ENCODE measurements at places on chromosomes 7 and 10.
A peak's percentile ranks its signal among the peaks of the same experiment; 100 is the strongest.

- DNase-seq = no peak
Observed at GRCh38 chr7:55965100-55965470, 700 bp downstream of the NIPSNAP2 start.

DNA sequence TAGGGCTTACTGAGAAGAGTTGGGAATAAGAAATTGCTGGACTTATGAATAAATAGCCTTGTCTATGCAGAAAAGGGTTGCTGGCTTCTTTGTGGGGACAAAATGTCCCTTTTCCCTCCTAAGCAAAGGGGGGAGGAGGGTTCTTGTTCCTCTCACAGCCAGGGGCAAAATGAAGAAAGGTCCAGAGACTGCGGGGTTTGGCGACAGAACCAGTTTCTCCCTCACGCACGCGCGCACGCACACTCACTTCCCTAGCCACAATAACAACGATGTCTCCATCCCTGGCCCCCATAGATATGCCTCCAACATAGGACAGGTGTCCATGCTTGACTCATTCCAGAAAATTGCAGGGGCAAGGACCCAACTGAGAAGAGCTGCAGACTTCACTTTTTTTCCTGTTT, 3.3 kb downstream of the ZMIZ1 start:
- DNase-seq = no peak

GRCh38 chr7:73822319-73823173, 8.2 kb upstream of the CLDN4 start:
- peak; percentile 75 for DNase-seq

- no peak for DNase-seq
Observed at GRCh38 chr10:83252596-83252995, 886.7 kb upstream of the GHITM start.

GRCh38 chr10:93149761-93150160, 76.1 kb downstream of the CYP26A1 start:
- no peak for DNase-seq

- DNase-seq = no peak
Observed at GRCh38 chr7:73919694-73920375, 58.9 kb downstream of the TMEM270 start.

- DNase-seq = no peak
Observed at GRCh38 chr10:107545717-107546116, 381.2 kb upstream of the SORCS1 start.

Measured in hematopoietic multipotent progenitor cell treated with erythropoietin and hydrocortisone succinate and interleukin-3 and kit ligand, for 6 days (in vitro differentiated cells).